ENCODE measurements at places on chromosomes 13 and 19. TPM values are rescaled to one million over a fixed set of nuclear protein-coding genes. Genes with fewer than 3 reads are reported as not detected.
A peak's percentile ranks its signal among the peaks of the same experiment; 100 is the strongest.

DNA sequence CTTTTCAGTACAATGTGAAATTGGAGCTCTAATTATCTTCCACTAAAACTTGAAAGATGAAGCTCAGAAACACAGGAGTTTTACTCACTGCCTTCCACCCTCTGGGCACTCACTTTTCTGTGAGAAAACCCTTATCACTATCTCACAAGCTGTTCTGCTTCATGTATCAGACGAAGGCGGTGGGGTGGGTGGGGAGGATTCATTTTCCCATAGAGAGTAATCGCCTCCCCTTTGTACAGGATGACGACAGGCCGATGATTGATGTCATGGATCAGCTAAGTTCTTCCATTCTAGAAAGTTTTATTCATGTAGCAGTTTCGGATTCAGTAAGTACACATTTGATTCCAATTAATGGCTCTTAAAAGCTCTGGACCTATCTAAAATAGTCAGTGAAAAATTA, 139.9 kb downstream of the ZAR1L start:
- DNase-seq: no peak

DNA sequence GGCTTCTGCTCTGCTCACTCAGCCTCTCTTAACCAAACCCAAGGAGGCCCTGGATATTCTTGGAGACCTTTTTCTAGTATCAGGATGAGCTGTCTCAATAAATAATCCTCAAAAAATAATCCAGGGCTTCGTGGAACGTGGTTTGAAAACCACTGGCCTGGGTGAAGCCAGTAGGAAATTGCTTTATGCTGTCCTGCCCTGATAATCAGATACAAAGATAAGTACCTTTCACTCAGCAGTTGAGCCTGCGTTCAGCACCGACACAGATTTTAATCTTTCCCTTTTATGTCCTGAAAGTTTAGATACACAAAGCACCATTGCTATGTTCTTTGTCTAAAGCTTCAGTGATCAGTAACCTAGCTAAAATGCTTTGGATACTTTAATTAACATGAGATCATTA, 460.0 kb downstream of the RFC3 start:
- no peak for DNase-seq

DNA sequence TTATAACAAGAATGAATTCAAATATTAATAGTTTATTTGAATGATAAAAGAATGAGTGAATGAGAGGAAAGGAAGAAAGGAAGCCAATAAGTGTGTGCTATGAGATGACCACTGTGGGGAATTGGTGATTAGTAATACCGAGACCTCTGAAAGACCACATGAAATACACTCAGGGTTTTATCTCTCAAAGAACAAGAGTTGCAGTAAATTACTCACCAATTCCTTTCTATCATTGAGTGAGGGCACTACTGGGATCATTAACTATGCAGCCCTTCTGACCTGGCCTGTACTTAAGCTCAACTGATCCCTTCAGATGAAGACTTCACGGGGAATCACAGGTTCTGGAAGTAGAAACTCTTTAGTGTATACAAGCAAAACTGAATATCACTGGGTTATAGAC, 1636.1 kb downstream of the SLITRK5 start:
- no peak for DNase-seq

GRCh38 chr13:41891119-41891518, 69.8 kb downstream of the VWA8 start:
- DNase-seq: no peak

GRCh38 chr13:102763741-102764140, 9.8 kb downstream of the TEX30 start:
- DNase-seq: no peak

DNA sequence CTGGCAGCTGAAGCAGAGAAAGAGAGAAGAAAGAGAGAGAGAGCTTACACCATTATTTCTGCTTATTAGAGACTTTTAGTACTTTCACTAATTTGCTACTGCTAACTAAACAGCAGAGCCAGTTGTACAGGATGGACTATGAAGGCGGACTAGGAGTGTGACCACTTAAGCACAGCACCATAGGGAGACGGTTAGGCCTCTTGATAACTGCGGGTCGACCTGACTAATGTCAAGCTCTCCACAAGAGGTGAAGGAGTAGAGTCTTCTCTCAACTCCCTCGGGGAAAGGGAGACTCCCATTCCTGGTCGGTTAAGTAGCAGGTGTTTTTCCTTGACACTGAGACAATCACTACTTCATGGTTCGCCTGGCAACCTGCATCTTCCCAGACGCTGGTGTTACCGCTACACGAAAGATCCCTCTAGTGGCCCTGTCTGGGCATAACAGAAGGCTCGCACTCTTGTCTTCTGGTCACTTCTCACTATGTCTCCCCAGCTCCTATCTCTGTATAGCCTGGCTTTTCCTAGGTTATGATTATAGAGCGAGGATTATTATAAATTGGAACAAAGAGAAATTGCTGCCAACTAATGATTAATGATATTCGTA, 5.3 kb upstream of the PSG7 start:
- DNase-seq: no peak

GRCh38 chr13:21948769-21949474, 278.0 kb downstream of the FGF9 start:
- no peak for DNase-seq

DNA sequence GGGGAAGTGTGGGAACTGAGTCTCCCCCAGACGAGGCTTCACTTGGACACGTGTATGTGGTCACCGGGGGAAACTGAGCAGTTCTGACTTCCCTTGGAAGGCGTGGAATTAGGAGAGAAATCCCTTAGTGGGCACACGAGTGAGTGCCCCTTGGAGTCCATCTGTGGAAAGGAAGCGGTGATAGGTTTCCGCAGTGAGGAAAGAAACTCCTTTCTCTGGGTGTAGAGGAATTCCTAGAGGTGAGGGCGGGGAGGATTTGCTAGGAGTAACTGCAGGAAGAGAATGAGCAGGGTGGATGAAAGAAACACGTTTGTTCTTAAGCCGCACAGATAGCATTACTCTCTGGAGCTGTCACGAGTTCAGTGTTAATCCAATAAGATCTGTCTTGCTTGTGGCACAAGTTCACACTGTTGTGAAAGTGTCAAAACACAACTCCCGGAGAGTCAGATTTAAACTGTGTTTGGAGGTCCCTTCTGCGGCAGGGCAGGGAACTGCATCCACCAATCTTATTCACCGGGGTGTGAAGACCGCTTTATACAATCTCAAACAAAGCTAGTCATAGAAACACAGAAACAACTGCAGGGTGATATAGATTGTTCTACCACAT, 1.2 kb downstream of the KL start:
- peak; percentile 63 for DNase-seq

DNA sequence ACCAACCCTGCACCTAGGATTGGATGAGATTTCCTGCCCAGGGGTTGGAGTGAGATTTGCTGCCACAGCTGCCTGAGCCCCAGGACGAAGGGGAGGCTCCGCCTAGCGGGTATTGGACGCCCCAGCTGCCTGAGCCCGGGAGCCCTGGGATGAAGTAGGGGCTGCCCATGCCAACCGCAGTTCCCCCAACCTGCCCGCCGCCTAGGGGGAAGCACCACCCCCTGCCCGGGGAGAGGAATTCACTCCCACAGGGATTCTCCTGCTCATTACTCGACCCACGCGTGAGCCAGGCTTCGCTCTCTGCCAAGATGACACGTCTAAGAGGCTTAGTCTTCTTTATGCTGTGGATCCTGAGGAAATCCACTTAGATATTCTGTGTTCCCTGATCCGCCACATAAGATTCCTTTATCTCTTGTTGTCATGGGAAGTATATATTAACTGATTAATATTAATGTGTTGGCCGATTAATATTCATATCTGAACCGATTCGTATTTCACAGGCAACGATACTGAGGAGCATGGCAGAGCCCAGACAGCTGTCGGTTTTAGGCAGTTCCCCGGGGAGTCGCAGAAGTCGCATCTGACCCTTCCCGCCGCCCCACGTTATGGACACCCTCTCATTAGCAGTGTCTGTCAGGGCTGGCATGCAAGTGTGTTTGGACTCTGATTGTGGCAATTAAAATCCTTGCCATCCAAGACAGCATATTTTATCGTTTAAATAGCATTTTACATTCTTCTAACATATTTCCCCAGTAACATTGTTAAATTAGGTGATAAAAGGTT, 44.5 kb upstream of the KCTD15 start:
- no peak for DNase-seq

DNA sequence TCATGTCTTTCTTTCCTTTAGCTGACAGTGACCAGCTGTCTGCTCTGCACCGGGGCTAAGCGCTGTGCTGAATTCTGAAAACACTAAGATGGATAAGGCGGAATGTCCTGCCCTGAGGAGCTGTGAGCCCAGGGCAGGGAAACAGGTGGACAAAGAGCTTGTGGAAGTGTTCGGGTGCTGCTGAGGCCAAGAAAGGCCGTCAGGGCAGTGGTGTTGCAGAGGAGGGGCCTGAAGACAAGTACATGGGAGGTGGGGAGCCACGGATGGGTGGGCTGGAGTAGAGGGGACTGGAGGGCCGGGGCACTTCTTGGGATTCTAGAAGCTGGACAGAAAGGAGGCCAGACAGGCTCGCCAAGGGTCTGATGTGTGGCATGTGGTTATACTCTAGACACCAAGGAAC, 66.2 kb upstream of the GPR183 start:
- no peak for DNase-seq

DNA sequence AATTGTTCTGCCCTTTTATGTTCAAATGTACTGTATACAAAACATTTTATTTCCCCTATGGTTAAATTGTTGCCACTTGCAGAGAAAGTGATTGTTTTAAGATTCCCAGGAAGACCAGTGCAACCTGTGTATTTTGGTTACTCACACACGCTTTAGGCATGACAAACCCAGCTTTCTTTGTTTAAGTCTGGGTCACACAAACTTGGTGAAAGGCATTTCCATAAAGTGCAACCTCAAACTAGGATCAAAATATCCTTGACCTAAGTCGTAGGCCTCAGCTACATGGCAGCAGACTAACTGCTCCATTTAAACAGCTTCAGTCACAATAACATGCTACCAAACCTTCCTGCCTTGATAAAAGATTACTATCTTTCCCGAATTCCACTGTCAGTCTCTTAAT, 639.0 kb upstream of the PRR20A start:
- no peak for DNase-seq

Gene ZNF614
- 3.3 TPM for total RNA-seq

Gene ONECUT3
- 0.05 TPM for total RNA-seq

Gene ZNF845
- total RNA-seq: 7.9 TPM

Gene TLE2
- 52.4 TPM for total RNA-seq

Data from colonic mucosa (tissue), 4 donors.